Neural progenitor cell (in vitro differentiated cells): ENCODE measurements at places on chromosomes 5 and 9. TPM values are rescaled to one million over a fixed set of nuclear protein-coding genes. Genes with fewer than 3 reads are reported as not detected.

Gene ATP6V0E1
- total RNA-seq = 43.7 and 72.4 TPM in 2 replicates

GRCh38 chr5:118577621-118578020 is 410.7 kb downstream of the DTWD2 start:
- no peak for DNase-seq

GRCh38 chr5:118126159-118126558 is 862.2 kb downstream of the DTWD2 start:
- no peak for DNase-seq

GRCh38 chr9:13165236-13165945 is 114.1 kb downstream of the MPDZ start:
- DNase-seq = no peak

Gene FBP2
- total RNA-seq = not detected in 2 replicates

Gene MYORG
- total RNA-seq = 0.03 and 0.04 TPM in 2 replicates
